ENCODE measurements at places on chromosomes 16 and 17.

DNA sequence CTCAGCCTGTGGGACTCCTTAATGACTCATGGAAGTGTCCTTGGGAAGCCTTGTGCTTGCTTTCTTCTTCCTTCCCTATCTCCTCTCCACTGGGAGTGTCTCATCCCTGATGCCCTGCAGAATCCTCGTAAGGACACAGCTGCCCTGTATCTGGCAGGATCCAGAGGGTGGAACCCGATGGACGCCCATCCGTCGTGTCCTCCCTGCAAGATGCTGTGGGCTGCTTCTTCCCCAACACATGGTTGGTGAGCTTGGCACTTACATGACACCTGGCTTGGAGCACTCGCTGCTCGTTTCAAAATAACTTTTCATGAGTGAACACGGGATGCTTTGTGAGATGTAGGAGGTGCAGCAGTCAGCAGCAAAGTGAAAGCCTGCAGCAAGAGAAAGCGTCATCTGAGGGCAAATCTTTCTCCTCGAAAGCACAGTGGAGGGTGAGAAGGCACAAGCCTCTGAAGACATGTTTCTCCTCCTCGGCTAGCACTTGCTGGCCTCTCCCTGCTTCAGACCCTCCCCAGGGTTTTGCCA, 3.3 kb downstream of the CCL15 start:
- no peak for DNase-seq

DNA sequence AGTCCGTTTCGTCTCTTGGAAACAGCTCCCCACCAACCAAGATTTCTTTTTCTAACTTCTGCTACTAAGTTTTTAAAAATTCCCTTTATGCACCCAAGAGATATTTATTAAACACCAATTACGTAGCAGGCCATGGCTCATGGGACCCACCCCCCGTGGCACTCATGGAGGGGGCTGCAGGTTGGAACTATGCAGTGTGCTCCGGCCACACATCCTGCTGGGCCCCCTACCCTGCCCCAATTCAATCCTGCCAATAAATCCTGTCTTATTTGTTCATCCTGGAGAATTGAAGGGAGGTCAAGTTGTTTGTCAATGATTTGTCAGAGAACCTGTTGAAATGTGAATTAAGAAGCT, 48.2 kb downstream of the IL21R start:
- no peak for DNase-seq

GRCh38 chr17:82678265-82678891, 20.1 kb downstream of the RAB40B start:
- DNase-seq: no peak

DNA sequence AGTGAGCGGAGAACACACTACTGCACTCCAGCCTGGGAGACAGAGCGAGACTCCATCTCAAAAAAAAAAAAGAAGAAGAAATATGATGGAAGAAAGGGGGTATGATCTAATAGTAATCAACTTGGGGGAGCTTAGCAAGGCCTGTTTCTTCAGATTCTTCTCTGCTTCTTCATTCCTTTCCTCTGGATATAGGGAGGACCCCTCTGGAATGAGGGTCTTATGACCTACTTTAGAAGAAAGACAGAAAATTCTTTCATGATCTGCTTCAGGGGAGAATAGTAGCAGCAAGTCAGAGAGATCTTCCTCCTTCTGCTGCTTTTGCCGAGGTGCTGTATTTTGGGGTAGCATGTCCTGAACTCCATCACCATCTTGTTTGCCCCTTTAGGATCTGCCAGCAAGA, 44.9 kb upstream of the ETV4 start:
- no peak for DNase-seq

DNA sequence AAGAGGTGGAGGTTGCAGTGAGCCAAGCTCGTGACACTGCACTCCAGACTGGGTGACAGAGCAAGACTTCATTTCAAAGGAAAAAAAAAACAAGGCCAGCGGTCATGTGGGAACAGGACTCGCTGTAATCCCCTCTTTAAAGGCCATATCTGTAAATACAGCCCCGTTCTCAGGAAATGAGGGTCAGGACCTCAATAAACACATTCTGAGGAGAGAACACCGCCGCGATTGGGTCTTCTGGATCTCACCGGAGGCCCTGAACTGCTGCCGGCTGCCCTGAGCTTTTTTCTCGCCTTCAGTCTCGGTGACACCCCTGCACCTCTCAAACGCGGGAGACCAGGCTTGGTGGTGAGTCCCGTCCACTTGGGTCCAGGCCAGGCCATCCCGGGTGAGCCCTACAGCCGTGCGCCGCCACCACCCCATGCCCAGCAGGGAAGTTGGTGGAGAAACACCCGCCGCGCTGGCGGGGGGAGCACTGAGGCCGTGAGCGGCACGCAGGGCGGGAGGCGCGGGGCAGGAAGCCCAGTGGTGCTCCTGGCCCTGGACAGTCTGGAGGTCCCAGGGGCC, 28.4 kb downstream of the SLC25A10 start:
- no peak for DNase-seq

DNA sequence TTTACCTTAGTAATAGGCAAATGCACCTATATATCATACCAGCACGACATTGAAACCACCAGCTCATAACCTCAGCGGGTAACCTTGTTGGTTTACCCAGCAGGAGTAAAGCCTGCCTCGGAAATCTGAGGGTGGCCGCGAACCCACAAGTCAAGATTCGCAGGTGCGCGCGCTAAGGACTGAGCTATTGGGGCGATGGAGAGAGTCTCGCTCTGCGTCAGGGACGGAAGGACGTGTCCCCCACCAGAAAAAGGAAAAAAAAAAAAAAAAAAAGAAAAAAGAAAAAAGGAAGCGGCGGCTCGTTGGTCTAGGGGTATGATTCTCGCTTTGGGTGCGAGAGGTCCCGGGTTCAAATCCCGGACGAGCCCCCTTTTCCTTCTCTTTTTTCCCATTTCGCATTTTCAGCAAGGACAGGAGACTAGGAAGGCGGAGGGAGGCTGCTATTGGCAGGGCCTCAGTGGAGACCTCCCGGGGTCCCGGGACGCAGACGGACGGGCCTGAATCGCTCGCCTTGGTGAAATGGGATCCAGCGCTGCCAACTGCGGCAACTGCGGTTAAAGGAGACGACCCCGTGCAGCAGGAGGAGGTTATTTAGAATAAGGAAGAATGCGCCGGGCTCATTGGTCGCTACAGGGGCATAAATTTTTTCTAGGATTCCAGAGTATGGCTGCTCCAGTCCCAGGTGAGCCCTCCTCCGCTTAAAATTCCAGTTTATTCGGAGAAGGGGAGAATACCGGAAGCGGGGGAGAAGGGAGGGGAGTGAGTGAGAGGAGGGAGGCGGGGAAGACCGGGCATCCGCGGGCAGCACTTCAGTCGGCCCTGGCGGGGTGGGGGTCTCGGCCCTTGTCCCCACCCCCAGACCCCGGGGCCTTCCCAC, at the start of gene OR1F1:
Gene OR1F1, plus strand, starts transcription at position 407 of the 877 bp plus-strand sequence.
- DNase-seq: no peak

DNA sequence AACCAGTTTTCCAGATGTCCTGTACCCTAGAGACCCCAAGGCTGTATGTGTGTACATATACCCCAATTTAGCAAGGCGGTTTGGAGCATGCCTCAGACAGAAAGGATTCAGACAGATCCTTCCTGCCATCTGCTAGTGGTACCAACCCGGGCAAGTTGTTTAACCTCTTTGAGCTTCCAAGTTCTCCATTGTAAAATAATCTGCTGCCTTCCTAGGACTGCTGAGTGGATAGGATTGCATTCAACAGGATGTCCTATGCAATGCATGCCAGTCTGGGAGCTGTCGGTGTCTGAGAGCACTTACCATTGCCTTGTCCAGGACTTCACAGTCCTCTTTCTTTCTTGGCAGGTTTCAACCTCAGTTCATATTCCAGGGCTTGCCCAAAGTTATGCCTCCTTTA, 1.9 kb downstream of the CDH13 start:
- DNase-seq: no peak

- DNase-seq: no peak
Observed at GRCh38 chr16:3478242-3478925, 16.9 kb downstream of the C16orf90 start.

GRCh38 chr17:62794666-62794971, 13.5 kb downstream of the MARCHF10 start:
- DNase-seq: no peak

DNA sequence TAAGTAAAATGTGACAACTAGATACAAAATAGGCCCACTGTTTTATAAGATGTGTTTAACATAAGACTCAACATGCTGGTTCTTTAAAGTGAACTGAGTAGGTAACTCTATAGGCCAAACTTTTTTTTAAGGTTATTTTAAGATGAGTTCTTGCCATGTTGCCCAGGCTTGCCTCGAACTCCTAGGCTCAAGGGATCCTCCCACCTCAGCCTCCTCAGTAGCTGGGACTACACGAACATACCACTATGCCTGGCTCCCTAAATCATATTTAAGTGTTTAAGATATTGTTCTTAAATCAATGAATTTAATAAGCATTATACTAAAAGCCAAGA, 69.9 kb downstream of the USP32 start:
- DNase-seq: no peak

DNA sequence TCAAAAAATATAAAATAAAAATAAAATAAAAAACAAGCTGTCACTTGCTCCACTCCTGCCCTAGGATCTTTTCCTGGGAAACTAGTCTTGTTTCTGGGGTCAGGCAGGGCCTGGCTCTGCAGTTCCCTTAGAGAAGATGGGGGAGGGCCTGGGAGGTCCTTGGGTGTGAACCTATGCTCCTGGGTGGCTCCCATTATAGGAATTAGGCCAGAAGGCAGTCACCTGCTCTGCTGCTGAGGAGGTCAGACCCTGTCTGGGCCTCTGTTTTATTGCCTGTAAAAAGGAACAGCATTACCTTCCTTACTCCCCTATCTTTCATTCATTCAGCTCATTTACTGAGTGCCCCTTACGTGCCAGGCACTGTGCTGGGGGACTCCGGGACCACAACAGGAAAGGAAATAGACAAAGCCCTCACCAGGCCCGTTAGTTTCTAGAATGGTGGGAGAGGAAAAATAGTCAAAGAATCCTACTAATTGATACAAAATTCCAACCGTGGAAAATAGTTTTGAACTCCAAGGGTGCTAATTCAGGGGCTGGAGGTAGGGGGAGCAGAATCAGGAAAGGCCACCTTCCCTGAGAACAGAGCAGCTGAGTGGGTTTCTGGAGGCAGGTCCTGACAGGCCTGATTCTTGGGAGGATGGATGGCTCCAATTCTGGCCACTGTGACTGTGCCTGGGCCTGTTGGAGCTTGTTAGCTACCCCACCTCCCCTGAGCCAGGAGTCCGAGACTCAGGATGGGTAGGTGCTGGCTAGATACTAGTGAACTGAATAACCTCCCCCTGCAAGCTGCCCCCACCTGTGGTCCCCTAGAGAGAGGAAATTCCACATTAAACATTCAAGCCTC, 1.3 kb upstream of the SLC46A1 start:
- DNase-seq: no peak

DNA sequence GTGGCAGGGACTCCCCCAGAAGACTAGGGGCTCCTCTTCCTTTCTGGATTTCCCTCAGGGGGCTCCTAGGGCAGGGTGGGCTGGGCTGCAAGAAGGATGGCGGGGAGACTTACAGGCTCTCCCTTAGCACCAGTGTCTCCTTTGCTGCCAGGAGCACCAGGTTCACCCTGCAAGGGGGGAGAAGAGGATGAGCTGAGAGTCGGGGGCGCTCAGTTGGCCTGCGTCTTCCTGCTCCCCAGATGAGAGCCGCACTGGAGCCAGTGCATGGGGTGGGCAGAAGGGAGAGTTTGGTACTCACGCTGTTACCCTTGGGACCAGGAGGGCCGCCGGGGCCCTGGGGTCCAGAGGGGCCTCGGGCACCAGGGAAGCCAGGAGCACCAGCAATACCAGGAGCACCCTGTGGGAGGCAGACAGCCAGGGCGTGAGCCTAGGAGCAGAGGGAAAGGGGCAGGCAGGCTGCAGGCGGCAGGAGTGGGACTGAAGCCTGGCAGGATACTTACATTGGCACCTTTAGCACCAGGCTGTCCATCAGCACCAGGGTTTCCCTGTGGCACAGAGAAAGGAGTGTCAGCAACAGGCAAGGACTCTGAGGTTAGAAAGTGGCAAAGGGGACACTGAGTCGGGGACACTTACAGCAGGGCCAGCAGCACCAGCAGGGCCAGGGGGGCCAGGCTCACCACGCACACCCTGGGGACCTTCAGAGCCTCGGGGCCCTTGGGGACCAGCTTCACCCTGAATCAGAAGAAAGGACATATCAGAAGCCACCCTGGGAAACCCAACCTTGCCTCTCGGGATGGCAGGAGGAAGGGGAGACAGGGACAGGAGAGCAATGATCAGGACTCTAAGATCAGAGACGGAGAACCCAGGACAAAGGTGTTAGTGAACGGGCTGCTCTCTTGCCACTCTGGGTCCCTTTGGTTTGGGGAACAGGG, 6.2 kb downstream of the COL1A1 start:
- DNase-seq: no peak

DNA sequence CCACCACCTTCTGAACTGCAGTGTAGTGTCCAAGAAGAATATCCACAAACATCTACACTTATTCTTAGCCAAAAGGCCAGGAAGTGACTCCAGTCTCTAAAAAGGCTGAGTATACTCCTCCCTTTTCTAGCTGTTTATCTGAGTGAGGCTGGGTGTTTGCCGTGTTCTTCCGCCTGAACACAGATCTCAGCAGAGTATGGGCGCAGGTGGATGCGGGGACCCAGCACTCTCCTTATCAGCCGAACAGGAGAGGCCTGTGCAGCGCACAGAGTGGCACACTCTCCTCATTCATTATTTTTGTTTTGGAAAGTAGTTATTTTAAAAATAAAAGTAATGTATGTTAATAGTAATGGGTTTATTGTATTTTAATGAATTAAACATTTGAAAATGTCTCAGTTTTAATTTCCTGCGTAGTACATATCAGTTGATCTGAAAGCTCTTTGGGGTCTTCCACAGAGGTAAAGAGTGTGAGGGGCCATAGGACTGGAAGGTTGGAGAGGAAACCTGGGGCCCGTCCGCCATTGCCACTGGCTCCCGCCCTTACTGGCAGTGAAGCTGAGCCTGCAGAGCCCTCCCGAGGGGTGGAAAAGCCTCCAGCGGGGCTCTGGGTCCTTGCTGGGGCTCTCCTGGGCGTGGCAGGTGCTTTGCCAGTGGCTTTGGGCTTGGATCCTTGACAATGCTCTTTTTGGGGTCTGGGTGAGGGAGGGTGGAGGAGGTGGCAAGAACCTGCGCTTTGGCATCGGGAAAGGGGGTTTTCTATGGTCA, 53.8 kb downstream of the PDPK1 start:
- DNase-seq: no peak

DNA sequence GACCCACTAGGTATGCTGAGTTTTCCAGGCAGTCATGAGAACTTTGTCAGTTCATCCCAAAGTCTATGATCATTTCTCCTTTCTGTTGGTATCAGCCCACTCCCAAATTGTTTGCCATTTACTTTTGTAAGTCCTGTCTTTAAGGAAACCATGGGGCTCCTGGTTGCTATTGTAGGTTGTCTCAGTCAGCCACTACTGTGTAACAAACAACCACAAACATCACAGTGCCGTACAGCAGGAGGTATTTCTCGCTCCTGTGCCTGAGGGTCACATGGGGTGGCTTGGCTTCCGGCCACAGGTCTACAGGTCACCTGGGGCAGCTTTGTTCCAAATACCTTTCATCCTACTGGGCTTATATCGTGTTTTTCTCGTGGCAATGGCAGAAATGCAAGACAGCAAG, 71.6 kb downstream of the C17orf67 start:
- no peak for DNase-seq

All from stimulated activated CD4-positive, alpha-beta T cell treated with anti-CD3 and anti-CD28 coated beads, Interleukin-15, amount 100 ng/mL, for 1 hour (primary cell).